HS-27A (cell line): ENCODE measurements at places on chromosomes 7 and 10.

- DNase-seq: no peak
Measured at GRCh38 chr10:84214046-84214572, 11.2 kb downstream of the LRIT2 start.

GRCh38 chr10:98326621-98327027 is 58.6 kb upstream of the LOXL4 start:
- no peak for DNase-seq

DNA sequence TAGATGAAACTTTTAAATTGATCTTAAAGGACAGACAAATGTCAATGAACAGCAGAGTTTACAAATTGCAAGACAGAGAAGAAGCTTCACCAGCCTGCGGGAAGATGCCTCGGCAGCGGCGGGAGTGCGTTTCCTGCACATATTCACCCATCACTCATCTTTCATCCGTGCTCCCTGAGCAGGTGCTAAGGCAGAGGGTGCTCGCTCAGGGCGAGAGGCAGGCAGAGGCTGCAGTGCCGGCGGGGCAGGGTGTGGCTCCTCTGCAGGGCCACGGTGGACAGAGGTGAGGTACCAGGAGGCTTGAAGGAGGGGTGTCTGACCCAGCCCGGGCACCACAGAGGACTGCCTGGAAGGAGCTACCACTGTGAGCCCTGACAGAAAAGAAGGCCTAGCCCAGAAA is 155.2 kb upstream of the PPP2R2D start:
- no peak for DNase-seq

- no peak for DNase-seq
Measured at GRCh38 chr10:50648089-50648934, 24.6 kb upstream of the SGMS1 start.

GRCh38 chr10:52437205-52437646 is 123.1 kb downstream of the DKK1 start:
- DNase-seq: no peak

DNA sequence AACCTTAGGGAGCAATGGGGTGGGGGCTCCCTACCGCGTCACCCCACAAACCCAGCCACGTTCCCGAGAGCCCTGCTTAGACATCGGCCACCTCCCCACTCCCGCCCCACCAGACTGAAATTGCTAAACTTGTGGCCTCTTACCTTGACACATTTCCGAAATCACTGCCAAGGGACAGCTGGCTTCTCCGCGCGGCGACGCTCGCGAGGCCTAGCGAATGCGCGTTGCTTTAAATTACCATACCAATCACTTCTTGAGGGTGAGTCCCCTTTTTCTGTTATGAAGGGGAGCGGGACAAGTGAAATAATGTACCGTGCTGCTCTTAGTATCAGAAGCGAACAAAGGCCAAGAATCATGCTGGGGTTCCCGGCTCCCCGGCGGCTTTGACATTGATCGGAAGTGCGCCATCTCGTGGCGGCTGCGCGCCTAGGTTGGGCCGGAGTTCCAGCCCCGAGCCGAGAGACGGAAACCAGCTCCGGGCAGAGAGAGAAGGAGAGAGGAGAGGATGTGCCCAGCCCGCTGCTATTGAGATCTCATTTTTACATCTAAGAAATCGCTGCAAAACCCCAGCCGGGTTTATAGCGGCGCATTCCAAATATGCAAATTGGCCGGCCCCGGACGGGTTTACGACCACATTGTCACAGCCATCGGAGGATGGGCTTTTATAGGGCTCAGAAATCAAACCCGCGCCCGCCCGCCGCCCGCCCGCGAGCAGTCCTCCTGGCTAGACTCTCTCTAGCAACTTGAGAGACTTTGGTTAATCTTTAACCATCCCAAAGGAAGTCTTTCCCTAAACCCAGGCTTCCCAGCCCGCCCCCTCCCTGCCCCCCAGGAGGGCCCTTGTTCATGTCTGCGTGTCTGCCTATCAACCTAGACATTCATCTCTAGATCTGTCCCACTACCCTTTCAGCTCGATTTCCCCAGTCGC is 5.3 kb downstream of the HOXA11 start:
- DNase-seq: no peak
